ENCODE measurements at places on chromosomes 7 and 10.

GRCh38 chr10:96695366-96695765, 24.9 kb downstream of the PIK3AP1 start:
- DNase-seq, result no peak
- peaks cover 7% of the 10 kb centered on the region for H3K4me1 ChIP-seq
- H3K4me3 ChIP-seq, result no peak overlapping the region
- no peaks in the 10 kb centered on the region for H3K27me3 ChIP-seq
- no peaks in the 10 kb centered on the region for H3K36me3 ChIP-seq
- H3K27ac ChIP-seq, result peak overlapping the region; percentile 70

DNA sequence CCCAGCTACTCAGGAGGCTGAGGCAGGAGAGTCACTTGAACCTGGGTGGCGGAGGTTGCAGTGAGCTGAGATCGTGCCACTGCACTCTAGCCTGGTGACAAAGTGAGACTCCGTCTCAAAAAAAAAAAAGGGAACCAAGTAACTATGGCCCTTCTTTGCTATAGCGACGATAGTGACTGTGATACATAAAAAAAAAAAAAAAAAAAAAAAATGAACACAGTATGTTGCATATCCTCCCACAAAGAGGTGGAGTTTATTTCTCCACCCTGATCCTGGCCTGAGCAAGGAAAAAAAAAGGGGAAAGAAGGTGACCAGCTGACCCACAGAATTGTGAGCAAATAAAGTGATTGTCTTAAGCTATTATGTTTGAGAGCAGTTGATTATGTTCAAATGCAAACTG, 42.3 kb upstream of the STEAP1B start:
- H3K36me3 ChIP-seq, result no peaks in the 10 kb centered on the region
- no peak for DNase-seq
- no peak overlapping the region for H3K4me3 ChIP-seq
- no peak overlapping the region for H3K27ac ChIP-seq

- no peaks in the 10 kb centered on the region for H3K27me3 ChIP-seq
- H3K4me3 ChIP-seq, result no peak overlapping the region
- DNase-seq, result no peak
These were observed 21.1 kb upstream of the HBP1 start for GRCh38 chr7:107147464-107148393.

GRCh38 chr7:5404421-5404826, 19.2 kb downstream of the TNRC18 start:
- H3K4me3 ChIP-seq, result no peak overlapping the region
- DNase-seq, result no peak
- H3K36me3 ChIP-seq, result no peaks in the 10 kb centered on the region
- H3K27ac ChIP-seq, result no peak overlapping the region
- H3K27me3 ChIP-seq, result no peaks in the 10 kb centered on the region
- H3K4me1 ChIP-seq, result no peaks in the 10 kb centered on the region

GRCh38 chr10:51425431-51425830, 274.0 kb downstream of the CSTF2T start:
- H3K36me3 ChIP-seq, result no peaks in the 10 kb centered on the region
- no peak for DNase-seq
- H3K4me3 ChIP-seq, result no peak overlapping the region
- no peaks in the 10 kb centered on the region for H3K27me3 ChIP-seq
- no peak overlapping the region for H3K27ac ChIP-seq

DNA sequence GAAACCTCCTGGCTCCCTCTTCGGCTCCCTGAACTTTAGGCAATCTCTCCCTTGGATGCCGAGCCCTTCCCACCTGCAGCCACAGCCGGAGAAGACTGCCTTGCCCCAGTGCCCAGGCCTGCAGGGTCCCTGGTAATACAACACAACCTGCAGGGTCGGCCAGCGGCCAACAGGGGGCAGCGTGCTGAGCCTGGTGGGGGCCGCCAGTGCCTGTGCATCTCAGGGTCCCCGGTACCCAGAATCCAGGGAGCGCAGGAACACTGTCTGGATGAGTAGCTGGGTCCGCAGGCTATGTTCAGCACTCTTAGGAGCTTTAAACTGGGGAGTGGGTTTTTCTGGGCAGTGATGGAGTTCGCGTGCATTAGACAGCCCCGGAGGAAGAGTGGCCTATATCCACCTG, 17.5 kb upstream of the C10orf71 start:
- H3K36me3 ChIP-seq, result no peaks in the 10 kb centered on the region
- no peak for DNase-seq
- H3K27me3 ChIP-seq, result no peaks in the 10 kb centered on the region
- H3K27ac ChIP-seq, result no peak overlapping the region
- H3K4me3 ChIP-seq, result no peak overlapping the region

GRCh38 chr7:30430276-30430675, 48.3 kb downstream of the NOD1 start:
- no peak overlapping the region for H3K27ac ChIP-seq
- H3K4me1 ChIP-seq, result no peaks in the 10 kb centered on the region
- no peak for DNase-seq
- peaks cover 5% of the 10 kb centered on the region for H3K36me3 ChIP-seq
- no peak overlapping the region for H3K4me3 ChIP-seq

DNA sequence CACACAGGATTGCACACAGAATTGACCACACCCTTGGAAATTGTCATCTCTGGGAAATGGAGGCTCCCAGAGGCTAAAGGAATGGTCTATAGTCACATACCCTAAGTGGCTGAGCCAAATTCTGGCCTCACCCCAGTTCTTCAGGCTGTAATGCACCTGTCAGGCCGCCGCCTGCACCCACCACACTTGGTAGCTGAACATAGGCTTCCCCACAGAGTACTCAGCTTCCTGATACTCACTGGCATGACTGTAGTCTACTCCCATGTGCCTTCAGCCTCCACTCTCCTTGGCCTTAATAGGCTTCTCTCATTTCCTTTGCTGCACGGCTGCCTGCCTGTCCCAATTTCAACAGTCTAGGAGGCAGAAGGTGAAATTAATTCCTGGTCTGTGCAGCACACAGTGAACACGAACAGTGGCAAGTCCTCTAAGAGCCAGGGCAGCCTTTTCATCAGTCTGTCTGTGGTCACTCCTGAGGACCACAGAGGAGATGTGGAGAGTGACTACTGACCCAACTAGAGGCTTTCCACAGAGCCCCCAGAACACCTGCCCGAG, 42.5 kb downstream of the NUDCD3 start:
- H3K4me3 ChIP-seq, result no peak overlapping the region
- H3K36me3 ChIP-seq, result peaks cover 4% of the 10 kb centered on the region
- H3K27ac ChIP-seq, result no peak overlapping the region
- H3K27me3 ChIP-seq, result no peaks in the 10 kb centered on the region
- no peak for DNase-seq
- no peaks in the 10 kb centered on the region for H3K4me1 ChIP-seq

DNA sequence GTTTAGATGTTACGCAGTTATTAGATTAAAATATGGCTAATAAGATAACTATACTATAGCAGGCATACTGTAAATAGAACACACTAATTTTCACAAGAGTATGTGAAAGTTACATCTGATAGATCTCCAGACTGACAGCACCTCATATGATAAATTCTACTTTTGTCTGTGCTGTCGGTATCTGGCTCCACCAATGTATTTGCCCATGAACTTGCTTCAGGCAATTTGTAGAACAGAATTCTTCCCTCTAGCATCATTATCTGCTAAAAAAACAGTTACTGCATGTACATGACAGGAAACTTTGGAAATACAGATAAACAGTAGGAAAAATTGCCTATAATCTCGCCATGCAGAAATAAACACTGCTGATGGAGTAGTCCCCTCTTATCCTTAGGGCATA, 137.7 kb downstream of the WNT2 start:
- no peak overlapping the region for H3K27ac ChIP-seq
- H3K4me3 ChIP-seq, result no peak overlapping the region
- no peaks in the 10 kb centered on the region for H3K4me1 ChIP-seq
- H3K27me3 ChIP-seq, result no peaks in the 10 kb centered on the region

GRCh38 chr7:150388709-150389531, 9.8 kb downstream of the ZNF775 start:
- no peaks in the 10 kb centered on the region for H3K36me3 ChIP-seq
- DNase-seq, result no peak
- H3K4me3 ChIP-seq, result no peak overlapping the region
- H3K27me3 ChIP-seq, result no peaks in the 10 kb centered on the region
- no peaks in the 10 kb centered on the region for H3K4me1 ChIP-seq
- no peak overlapping the region for H3K27ac ChIP-seq

- no peak for DNase-seq
- H3K4me1 ChIP-seq, result no peaks in the 10 kb centered on the region
- H3K4me3 ChIP-seq, result no peak overlapping the region
- no peaks in the 10 kb centered on the region for H3K36me3 ChIP-seq
These were observed 179.9 kb downstream of the PTPRN2 start for GRCh38 chr7:158407581-158408317.

GRCh38 chr7:106049139-106049752, 62.9 kb downstream of the SYPL1 start:
- no peak overlapping the region for H3K4me3 ChIP-seq
- no peaks in the 10 kb centered on the region for H3K27me3 ChIP-seq
- no peaks in the 10 kb centered on the region for H3K4me1 ChIP-seq

DNA sequence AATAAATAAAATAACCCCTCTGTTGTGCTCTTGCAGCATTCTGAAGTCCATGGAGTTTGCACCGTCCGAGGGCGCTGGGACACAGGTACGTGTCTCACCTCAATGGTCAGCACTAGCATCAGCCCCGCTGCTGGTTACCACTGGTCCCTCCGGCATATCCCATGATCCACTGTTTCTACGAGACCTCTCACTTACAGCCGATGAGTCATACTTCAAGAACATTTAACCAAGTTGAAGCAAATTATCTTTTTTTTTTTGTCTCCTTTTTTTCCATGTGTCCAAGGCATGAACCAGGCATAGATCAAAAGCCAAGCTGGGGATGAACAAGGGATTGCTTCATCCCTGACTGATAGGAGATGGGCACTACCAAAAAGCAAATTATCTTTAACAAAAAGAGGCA, 92.9 kb upstream of the SH2B2 start:
- H3K4me1 ChIP-seq, result no peaks in the 10 kb centered on the region
- H3K36me3 ChIP-seq, result peaks cover 44% of the 10 kb centered on the region
- no peak overlapping the region for H3K4me3 ChIP-seq
- no peaks in the 10 kb centered on the region for H3K27me3 ChIP-seq
- no peak for DNase-seq

DNA sequence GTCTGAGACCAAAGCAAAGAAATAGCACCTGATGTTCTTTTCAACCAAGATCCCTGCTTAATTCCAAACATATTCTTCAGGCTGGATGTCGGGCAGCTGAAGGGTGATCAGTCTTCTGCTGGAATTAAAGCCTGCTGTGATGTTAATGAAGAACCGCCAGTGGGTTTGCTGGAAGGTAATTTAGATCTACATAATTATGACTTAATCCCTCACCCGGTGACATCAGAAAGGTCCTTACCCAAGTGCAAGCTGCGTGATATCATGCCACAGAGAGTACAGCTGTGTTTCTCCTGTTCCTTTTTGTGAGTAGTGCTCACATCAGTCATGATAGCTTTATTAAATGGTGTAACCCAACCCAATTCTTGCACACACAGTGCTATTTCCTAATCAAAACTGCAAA, 29.1 kb upstream of the LRGUK start:
- H3K36me3 ChIP-seq, result no peaks in the 10 kb centered on the region
- H3K4me3 ChIP-seq, result no peak overlapping the region
- no peak overlapping the region for H3K27ac ChIP-seq
- H3K4me1 ChIP-seq, result no peaks in the 10 kb centered on the region

DNA sequence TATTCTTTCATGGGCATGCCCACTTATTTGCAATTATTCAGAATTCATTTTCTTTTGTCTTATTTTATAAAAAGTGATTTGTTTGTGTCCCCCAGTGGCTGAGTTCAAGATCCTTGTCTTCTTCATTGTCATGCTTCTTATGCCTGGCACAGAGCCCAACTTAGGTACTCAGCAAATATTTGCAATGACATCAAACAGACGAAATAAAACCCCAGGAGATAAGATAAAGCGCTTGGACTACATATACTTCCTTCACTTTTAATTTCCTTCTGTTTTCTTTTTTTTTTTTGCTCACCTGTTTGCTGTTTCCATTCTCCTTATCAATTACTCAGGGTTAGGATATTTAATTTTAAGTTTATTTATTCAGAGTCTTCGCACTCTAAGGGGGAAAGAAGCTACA, 225.0 kb downstream of the SDHAF3 start:
- H3K27me3 ChIP-seq, result no peaks in the 10 kb centered on the region
- H3K27ac ChIP-seq, result no peak overlapping the region
- H3K4me1 ChIP-seq, result no peaks in the 10 kb centered on the region
- no peaks in the 10 kb centered on the region for H3K36me3 ChIP-seq
- DNase-seq, result no peak

GRCh38 chr7:133275446-133276095, 22.7 kb downstream of the EXOC4 start:
- H3K4me1 ChIP-seq, result no peaks in the 10 kb centered on the region
- no peaks in the 10 kb centered on the region for H3K36me3 ChIP-seq
- DNase-seq, result no peak
- H3K27me3 ChIP-seq, result no peaks in the 10 kb centered on the region
- no peak overlapping the region for H3K4me3 ChIP-seq

- H3K4me1 ChIP-seq, result no peaks in the 10 kb centered on the region
- H3K4me3 ChIP-seq, result no peak overlapping the region
- H3K27me3 ChIP-seq, result peaks cover 14% of the 10 kb centered on the region
- no peak for DNase-seq
These were observed 13.8 kb upstream of the SND1 start for GRCh38 chr7:127638197-127638596.

DNA sequence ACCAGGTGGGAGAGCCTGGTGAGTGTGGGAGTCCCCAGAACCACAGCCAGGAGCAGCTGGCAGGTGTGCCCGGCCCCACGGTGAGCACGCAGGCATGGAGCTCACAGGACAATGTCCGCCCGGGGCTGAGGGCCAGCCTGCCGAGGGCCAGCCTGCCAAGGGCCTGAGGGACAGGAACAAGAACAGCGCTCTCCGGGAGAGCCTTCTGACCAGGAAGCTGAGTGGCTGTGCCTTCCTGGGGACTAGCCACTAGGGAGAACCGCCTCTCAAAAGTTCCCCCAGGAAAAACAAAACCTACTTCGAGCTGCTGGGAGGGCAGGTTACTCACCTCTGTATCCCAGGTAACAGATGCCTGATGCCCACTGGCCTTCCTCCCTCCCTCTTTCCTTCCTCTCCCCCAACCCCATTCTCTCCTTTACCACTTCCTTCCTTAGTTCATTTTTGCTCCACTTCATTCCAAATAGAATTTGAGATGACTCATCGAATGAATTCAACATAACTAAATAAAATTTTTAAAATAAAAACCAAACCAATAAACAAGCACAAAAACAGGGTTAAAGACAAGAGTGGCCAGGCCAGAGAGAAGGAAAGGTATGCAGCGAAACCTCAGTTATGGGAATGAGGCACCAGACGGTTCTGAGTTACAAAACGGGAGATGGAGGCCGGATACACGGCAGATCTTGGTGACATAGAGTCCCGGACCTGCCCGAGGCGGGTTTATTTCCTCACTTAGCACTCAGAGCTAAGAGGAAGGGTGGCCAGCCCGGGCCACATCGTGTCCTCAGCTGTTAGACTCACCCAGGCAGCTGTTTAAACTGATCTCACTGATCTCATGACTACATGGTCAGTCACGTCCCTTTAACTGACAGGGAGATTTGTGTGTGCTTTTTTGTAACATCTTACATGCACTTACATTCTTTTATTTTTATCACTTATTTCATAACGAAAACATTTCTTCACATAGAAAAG, 128.5 kb downstream of the TNS3 start:
- H3K4me1 ChIP-seq, result no peaks in the 10 kb centered on the region
- no peaks in the 10 kb centered on the region for H3K36me3 ChIP-seq
- H3K27ac ChIP-seq, result no peak overlapping the region

GRCh38 chr7:10779465-10780399, 193.9 kb upstream of the PHF14 start:
- H3K27ac ChIP-seq, result no peak overlapping the region
- no peak for DNase-seq
- no peaks in the 10 kb centered on the region for H3K4me1 ChIP-seq
- H3K27me3 ChIP-seq, result no peaks in the 10 kb centered on the region
- H3K4me3 ChIP-seq, result no peak overlapping the region
- no peaks in the 10 kb centered on the region for H3K36me3 ChIP-seq
